HS-5 (cell line): ENCODE measurements at places on chromosomes 5 and 9.
A peak's percentile ranks its signal among the peaks of the same experiment; 100 is the strongest.

GRCh38 chr9:113219969-113220368, 1.1 kb downstream of the FKBP15 start:
- DNase-seq = no peak

GRCh38 chr9:92642564-92642963, 27.4 kb downstream of the IPPK start:
- DNase-seq = no peak

DNA sequence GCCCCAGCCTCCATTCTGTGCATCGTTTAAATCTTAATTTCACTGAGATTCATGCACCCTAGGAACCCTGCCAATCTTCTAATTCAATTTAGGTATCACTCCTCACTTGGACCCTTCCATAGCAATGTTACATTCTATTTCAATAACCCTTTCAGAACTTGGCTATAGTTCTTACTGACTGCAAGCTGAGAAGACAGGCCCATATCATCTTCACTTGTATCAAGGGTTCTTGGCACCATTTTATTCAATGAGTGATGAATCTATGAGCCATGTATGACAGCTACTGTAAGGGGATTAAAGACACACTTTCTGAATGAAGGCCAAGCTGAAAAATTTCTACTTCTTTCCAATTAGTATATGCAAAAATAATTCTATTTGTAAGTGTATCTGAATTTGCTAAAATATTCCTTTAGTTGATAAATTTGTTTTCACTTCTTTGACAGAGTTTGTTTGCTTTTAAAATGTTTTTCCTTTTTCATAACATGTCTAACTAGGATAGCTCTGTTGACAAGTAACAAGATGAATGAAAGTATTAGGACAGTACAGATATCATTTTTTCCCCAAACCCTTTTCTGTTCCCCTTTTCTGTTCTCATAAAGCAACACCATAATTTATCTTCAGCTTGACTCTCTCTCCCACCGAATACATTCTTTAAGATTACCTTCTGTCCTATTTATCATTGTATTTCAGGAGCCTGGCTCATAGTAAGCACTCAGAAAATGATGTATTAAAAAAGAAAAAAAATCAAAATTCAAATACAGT, 9.6 kb downstream of the ITGA2 start:
- DNase-seq = no peak

- no peak for DNase-seq
These were observed 28.4 kb downstream of the SKP1 start for GRCh38 chr5:134148316-134148715.

DNA sequence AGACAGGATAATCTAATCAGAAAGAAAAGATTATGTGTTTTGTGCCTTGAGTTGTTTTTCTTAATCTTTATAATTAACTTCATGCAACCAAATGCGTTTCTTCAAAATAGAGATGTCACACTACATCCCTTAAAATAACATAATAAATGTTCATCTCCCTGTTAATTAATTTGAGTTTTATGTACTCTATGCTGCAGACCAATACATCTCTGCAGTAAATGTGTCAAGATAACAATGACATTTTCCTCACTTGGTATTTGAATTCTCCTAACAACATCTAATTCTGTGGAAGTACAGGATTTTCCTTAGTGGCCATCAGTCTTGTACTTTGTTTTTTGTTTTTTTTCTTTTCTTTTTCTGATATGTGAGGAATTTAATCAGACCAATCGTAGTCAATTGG, 279.2 kb upstream of the TYRP1 start:
- no peak for DNase-seq

DNA sequence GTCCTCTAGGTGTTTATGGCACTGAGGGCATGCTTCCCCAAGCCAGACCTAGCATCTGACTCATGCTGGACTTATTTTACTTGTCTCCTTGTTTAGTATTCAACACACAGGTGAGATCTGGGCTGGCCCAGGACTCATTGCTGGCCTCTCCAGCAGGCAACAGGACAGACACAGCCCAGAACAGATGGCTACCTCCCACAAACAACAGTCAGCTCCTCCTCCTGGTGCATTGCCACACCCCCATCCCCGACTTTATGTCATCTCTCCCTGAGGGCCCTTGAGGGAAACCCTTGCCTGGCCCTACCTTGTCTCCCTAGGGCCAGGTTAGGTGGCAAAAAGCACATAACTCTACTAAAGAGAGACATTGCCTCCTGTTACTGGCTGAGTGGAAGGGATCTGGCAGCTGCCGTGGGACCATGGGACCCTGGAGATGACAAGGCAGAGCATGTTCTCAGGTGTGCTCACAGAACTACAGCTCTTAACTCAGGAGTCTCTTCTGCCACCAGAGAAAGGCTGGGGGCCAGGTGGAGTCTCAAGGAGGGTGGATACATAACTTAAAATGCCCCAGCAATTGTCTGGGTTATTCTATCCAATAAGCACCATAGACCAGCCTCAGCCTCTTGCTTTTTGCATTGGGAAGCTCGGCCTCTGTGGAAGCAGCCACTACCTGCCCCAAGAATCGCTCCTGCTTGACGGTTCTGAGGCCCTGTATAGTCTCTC, 2.3 kb downstream of the ACSL6 start:
- no peak for DNase-seq

DNA sequence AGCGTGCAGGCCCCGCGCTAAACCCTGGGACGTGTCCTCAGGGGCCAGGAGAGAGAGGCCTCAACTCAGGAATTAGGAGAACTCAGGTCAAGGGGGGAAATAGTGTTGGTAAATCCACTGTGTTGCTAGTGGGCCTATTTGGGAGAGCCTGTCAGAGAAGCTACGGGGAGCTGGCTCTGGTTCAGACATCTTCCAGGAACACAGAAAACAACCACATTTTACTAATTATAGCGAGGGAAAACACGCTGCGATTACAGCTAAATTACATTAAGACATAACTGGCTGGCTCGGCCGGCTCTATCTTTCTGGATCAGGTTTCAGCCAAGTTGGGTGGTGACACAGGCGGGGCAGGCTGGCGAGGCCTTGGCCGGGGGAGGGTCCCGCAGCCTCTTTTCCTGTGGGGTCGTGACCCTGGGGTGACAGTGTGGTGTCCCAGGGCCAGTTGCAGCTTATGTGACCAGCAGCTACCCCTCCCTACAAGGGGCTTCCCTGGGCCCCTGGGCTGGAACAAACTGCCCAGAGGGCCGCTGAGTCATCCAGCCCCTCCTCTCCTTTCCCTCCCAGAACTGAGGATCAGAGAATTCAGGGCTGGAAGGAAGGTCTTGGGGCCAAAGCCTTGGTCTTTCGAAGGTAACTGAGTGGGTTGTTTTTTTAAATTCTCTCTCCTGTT, 75.1 kb downstream of the FGF18 start:
- peak; percentile 36 for DNase-seq

GRCh38 chr5:77140350-77140749, 53.3 kb upstream of the ZBED3 start:
- no peak for DNase-seq

DNA sequence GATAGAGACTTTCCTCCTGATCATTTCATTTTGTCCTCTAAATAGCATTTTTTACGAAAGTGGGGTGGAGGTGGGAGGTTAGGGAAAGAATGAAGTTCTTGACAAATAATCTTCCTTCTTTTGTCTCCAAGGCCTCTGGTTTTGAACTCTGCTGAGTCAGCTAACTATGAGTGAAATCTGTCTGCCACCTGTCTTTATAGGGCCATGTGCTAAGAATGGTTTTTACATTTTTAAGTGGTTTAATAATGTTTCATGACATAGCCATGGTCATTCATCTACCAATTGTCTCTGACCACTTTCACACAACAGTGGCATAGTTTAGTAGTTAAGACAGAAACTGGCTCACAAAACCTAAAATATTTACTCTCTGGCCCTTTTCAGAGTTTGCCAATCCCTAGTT, 7.6 kb downstream of the MAN2A1 start:
- DNase-seq = no peak

DNA sequence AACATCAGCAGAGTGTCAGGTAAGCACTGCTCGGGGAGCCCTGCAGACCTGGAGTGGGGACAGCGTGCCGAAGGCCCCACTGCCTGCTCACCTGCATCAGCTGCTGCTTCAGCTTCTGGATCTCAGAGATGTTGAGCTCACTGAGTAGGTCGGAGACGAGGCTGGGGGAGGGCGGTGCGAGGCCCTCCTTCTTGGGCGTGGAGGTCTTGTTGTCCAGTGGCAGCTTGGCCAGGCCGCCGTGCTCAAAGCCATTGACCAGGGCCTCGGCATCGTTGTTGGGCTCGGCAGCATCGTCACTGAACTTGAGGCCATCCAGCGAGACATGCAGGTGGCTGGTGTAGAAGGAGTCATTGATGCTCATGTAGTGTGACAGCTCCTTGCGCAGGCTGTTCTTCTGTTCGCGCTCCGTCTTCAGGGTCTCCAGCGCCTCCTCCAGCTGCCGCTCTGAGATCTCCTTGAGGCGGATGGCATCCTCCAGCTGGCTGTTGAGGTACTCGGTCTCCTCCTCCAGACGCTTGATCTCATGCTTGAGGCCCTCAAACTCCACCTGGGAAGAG, 44.3 kb downstream of the BICD2 start:
- no peak for DNase-seq

DNA sequence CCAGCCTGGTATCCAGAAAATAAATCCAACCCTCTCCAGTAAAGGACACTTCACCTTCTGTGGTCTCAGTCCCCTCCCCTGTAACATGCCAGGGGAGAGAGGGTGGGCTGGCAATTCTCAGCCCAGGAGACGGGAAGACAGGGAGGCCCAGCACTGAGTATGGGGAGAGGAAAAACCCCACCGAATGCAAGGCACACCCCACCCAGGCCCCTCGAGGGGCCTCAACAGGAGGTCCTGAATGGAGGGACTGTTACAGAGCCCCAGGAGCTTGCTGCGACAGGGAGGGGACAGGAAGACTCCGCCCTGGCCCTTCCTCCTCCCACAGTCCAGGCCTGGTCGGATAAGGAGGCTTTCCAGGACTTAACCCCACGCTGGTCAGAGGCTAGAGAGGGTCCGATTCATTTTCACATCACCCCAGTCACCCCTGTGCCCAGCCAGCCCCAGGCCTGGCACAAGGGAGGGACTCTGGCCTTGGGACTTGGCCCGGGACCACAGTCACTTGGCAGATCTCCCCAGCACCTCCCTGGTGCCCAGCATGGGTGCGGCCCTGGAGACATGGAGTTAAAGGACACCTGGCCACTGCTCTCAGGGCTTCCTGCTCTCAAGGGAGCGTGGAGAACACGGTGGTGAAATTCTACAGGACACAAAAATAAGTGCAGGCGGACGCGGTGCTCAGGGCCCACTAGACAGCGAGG, 44.9 kb upstream of the STXBP1 start:
- DNase-seq = no peak

DNA sequence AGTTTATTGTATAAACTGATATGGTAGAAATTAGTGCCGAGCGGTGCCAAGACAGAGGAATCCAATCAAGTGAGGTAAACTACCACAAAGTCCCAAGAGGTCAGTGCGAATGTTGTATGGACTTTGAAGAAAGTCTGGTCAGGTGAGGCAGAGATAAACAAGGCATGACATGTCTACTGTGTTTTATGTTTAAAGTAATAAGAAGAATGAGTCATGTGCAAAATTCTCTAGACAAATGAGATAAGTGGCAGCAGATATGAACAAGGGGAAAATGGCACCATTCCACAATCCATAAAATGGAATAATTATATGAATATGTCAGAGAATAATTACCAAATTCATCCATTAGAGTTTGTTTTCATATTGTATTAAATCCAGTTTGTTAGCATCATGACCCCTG, 364.1 kb upstream of the CCNH start:
- DNase-seq = no peak

DNA sequence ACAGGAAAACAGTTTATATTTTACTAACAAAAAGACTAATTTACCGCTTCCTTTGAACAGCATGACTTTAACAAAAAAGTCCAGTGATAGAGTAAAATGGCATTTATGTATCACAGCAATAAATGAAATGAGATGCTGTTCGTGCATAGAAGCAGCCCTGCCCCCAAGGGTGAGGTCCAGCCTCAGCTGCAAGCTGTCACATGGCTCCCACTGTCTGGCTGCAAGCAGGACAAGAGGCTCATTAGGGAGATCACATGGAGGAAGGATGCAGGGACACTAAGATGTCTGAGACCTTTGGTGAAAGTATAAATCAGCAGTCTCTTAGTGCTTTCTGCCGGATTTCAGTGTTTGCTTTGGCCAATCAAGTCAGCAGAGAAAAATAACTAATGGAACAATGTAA, 23.0 kb downstream of the GDNF start:
- DNase-seq = no peak

DNA sequence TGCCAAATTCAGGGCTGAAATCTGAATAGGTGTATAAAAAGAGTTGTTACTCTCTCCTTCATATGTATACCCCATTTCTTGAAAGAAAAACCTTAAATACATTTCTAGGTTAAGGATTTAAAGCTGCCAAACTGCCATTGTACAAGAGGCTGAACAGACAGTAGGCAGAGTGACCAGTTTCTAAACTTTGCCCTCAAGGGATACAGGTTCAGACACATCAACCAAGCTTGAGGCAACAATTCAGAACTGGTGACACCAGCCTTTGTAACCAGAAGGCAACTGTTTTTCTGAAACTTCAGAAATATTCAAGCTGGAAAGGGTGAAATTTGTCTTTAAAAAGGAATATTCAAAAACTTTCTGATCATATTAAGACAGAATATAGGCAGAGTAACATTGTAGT, 47.5 kb downstream of the FAM114A2 start:
- no peak for DNase-seq

DNA sequence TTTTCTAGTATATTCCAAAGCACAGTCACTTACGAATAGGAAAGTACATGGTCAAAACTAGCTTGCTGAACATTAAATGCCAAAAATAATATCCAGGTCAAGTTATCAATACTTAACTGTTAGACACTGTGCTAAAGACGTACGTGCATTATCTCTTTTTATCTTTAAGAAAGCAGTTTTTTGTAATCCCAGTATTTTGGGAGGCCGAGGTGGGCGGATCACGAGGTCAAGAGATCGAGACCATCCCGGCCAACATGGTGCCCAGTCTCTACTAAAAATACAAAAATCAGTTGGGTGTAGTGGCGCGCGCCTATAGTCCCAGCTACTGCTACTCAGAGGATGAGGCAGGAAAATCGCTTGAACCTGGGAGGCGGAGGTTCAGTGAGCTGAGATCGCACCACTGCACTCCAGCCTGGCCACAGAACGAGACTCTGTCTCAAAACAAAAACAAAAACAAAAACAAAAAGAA, 2.7 kb upstream of the HSPA5 start:
- DNase-seq = no peak

DNA sequence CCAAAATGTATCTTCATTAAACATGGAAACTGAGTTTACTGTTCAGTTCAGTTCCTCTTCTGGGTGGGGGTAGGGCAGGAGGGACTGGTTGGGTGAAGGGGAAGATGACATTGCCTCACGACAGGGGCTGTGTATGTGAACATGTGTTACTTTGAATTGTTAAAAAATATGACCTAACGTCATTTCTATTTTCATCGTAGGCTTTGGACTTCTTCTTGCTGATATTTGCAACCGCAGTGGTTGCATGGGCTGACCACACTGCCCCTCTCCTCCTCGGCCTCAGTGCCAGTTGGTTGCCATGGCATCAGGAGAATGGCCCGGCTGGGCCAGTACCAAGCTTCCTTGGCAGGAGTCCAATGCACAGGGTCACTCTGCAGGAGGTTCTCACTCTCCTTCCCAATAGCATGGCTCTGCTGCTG, 41.5 kb downstream of the HACD4 start:
- DNase-seq = no peak

- peak; percentile 9 for DNase-seq
These were observed 86.4 kb downstream of the MED10 start for GRCh38 chr5:6291961-6292360.
